ENCODE measurements at places on chromosomes 16 and 17.

DNA sequence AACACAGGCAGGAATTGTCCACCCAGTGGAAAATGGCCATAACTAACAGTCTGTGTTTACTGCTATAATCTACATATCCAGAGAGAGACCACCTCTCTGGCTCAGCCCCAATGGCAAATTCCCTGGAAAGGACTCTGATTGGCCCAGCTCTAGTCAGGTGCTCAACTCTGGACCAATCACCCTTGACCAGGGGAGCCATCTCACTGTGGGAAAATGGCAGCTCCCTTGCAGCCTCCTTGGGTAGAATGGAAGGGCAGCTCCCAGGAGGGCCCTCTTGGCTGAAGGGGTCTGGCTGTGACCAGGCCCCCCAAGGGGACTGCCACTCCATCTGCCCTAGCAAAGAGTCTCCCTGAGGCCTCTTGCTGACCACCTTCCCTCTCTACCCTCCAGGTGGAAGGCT is 3.1 kb downstream of the ALOX15B start:
- DNase-seq: no peak

GRCh38 chr16:76441391-76441790 is 164.2 kb downstream of the CNTNAP4 start:
- no peak for DNase-seq

DNA sequence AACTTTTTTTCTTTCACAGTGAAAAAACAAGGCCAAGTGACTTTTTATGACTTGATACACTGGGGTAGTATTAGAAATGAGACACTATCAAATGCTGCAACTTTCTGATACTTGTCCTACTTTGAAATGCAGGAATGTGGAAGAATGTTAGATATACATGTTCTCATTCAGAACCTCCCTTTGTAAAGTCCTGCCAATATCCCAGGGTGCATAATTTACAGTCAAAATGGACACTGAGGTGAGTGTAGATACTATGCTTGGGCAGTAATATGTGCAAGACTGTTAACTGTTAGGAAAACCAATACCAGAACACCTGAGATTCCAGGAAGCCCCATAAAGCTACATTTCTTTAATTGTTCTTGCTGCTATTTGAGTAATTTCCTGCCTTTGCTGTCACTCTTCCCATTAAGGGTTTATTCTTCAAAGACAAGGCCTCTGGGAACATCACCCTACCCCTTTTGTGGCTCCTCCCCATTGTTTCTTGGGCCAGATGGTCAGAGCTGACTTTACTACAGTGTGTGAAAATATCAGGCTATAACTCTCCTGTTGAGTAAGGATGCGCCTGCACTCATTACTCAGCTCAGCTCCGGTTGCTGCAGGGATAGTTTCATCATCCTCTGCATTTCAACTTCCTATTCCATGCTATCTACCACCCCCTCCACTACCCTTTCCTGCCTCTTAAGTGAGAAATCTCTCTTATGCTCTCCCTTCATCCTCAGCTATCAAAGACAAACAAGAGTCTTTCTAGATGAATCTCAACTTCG is 48.7 kb downstream of the TMEM100 start:
- no peak for DNase-seq

- DNase-seq: no peak
Observed at GRCh38 chr16:53822936-53823529, 119.1 kb downstream of the FTO start.

- DNase-seq: no peak
Observed at GRCh38 chr17:65055280-65055707, 1.2 kb downstream of the GNA13 start.

- no peak for DNase-seq
Observed at GRCh38 chr16:85484347-85485300, 128.5 kb upstream of the GSE1 start.

- DNase-seq: no peak
Observed at GRCh38 chr16:361341-361871, 8.9 kb upstream of the AXIN1 start.
